ENCODE measurements at places on chromosomes 5 and 9.
A peak's percentile ranks its signal among the peaks of the same experiment; 100 is the strongest.

DNA sequence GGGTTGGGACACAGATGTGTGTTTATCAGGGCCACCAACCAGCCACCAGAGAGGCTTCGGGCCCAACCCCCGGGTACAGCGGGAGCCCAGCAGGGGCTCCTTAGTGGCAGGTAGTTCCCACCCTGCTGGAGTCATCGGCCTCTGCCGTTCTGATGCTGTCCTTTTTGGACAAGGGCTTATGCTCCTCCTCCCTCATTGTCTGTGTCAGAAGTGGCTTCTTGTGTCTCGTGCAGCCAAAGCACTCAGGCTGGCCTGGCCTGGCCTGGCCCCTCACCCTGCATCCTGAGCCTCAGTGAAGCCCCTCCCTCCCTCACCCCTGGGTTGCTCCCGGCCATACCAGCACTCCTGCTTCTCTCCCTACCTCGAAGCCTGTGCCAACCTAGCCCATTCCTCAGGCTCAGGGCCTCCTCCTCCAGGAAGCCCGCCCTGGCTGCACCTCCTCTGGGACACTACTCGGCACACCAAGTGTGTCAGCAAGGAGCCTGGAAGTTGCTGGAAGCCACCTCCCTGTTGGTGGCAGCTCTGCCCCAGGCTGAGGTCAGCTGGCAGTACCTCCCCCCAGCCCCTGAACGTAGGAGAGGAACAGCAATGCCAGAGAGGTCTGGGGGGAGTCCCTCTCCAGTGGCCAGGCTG is 4.1 kb upstream of the UBAC1 start:
- no peak for DNase-seq

- DNase-seq: no peak
These were observed 61.8 kb downstream of the CTSL start for GRCh38 chr9:87787735-87788134.

GRCh38 chr9:96423322-96423984 is 5.3 kb upstream of the ZNF367 start:
- no peak for DNase-seq

- DNase-seq: no peak
These were observed 64.1 kb downstream of the ZFAND5 start for GRCh38 chr9:72300873-72301272.

- no peak for DNase-seq
These were observed 15.0 kb downstream of the SLC12A7 start for GRCh38 chr5:1096838-1097237.

DNA sequence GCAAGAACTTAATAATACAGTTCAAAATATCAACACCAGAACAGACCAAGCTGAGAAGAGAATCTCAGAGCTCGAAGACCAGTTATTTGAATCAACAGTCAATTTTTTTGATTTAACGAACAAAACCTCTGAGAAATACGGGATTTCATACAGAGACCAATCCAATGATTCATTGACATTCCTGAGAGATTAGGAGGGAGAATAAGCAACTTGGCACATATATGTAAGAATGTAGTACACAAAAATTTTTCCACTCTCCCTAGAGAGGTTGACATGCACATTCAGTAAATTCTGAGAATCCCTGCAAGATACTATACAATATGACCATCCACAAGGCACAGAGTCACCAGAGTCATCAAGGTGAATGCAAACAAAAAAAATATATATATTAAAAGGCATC is 1577.3 kb upstream of the C9orf72 start:
- no peak for DNase-seq

DNA sequence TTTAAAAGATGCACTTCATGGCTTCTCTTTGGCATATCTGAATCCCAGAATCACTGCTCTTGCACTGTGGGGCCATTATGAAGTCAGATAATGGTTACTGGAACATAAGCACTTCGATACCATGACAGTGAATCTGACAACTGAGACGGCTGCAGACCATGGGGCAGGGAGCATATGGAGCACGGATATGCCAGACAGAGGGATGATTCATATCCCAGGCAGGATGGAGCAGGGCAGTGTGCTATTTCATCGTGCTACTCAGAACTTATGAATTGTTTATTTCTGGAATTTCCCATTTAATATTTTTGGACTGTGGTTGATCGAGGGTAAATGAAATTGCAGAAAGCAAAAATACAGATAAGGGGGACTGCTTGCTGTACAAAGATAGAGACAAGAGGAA is 145.0 kb downstream of the EGFLAM start:
- DNase-seq: no peak

DNA sequence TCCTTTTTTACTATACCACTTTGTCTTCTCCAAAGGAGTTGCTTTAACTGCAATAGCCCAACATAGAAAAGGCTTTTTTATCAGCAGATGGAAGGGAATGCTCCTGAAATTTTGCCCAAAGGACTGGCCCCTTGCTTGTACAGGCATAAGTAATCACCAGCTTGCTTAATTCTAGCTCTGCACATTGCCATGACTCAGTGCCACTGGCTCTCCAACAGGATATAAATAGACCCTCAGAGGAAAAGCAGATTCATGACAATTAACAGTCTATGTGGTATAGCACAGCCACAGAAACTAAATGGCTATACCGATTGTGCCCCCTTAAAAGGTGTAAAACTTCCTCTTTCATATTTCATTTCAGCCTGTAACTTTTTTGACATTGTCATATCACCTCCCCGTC is 227.0 kb downstream of the ZNF608 start:
- no peak for DNase-seq

GRCh38 chr5:14263113-14263512 is 120.0 kb downstream of the TRIO start:
- no peak for DNase-seq

GRCh38 chr9:69351227-69351626 is 26.2 kb downstream of the ENTREP1 start:
- DNase-seq: no peak

DNA sequence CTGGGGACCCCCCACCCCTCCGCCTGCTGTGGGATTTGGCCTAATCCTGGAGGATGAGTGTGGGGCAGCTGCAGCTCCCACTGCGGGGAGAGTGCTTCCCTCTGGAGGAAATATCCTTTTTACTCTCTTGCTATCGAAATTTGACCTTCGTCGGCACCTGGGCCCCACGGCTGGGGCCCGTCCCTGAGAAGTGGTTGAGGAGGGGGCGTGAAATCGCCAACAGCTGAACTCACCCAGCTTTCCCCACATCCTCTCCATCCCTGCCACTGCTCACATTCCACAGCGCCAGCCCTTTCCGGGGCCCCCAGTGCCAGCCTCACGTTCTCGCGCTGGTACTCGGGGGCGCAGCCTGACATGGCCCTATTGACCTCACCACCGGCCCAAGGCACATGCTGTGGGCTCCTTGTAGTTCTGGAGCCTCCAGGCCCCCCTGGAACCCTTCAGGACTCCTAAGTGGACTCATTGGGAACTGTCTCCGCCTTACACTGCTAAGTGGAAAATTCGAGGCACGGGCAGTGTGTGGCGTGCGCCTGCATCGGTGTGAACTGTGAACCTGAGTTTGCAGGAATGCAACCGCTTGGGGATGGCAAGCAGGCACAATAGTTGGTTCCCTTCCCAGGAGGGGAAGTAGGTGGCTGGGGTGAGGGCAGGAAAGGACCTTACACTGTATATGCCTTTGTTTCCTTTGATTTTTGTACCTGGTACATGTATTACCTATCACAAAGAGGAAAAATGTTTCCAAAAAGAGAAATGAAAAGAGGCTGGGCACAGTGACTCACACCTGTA is 19.2 kb downstream of the FGFR4 start:
- no peak for DNase-seq

DNA sequence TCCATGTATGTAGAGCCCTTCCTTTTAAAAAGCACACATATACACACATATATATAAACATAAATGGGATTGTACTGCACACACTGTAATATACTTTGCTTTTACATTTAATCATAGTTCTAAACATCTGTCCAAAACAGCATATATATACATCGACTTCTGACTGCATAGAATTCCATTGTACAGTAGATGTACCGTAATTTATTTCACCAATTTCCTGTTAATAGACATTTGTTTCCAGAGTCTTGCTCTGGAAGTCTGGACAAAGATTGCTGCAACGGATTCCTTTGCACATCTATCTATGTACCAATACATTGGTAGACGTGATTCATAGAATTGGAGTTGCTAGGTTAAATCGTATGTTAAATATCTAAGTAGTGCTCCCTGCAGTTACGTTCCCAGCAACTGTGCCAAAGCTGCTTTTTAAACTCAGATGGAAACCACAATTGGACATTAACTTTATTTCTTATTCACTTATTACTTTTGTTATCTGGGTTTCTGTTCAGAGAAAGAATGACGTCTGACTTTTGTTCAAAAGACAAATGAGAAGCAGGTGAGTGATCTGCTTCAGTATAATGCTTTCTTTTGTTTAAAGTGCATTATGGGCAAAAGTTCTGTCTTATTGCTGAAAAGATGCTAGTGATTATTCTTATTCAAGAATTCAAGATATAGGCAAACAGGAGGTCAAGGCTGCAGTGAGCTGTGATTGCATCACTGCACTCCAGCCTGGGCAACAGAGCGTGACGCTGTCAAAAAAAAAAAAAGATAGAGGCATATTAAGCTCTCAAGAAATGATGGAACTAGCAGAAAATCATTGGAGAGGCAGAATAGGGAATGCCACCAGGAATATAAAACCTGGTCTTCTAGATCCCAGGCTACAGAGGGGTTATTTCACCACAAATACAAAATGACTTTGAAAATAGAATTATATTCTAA is 138.2 kb downstream of the FGF1 start:
- no peak for DNase-seq

- peak; percentile 28 for DNase-seq
These were observed 37.4 kb downstream of the ARHGEF37 start for GRCh38 chr5:149618581-149619248.

DNA sequence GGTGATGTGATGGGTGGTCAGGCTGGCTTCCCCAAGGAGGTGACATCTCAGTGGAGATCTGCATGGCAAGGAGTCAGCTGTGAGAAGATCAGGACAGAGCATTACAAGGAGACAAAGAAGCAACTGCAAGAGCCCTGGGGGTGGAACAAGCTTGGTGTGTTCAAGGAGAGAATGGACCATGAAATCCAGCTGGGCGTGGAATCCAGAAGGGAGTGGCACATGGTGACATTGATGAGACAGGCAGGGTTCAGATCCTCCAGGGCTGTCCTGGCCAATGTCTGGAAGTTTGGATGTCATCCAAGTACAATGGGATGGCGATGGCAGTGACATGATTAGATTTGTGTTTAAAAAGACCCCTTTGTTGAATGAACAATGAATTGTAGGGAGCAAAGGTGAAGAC is 175.6 kb downstream of the MACROH2A1 start:
- no peak for DNase-seq

DNA sequence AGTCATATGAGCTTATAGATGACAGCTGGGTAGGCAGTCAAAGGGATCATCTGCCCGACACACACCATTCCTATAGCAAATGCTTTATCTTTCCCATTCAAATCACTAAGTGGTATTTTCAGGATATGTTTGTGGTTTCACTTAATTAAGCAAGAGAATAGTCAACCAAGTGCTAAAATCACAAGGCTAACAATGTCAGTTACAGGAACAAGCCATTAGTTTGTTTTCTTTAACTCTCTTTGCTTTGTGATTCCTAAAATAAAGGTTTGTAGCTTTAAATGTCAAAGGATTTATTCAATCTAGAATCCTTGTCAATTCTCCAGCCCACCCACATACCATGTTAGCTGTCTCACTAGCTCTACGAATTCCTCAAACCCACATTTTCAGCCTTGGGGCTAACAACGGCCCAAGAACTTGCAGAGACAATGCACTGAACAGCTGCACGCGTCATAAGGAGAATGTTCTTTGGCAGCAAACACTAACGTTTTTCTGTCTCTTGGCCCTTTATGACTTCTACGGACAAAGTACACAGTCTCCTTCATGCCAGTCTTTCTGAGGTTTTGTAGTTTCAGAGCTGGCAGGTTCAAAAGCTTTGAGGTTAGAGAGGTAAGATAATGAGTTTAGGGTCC is 56.6 kb downstream of the ELAVL2 start:
- no peak for DNase-seq

DNA sequence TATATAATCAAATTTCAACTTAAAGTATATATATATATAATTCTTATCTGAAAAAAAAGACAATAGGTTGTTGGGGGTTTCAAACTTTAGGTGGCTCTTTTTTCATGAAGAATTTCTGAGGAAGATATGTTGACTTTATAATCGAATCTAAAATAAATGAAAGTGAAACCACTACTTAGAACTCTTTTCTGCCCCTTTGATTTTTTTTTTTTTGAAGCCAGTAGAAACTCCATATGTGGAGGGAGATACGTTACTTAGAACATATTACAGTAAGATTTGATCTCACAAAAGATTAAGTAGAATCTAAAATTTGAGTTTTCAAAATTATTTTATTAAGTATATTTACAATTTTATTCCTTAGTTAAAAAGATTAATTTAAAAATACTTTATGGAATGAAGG is 96.9 kb downstream of the ATG10 start:
- no peak for DNase-seq

DNA sequence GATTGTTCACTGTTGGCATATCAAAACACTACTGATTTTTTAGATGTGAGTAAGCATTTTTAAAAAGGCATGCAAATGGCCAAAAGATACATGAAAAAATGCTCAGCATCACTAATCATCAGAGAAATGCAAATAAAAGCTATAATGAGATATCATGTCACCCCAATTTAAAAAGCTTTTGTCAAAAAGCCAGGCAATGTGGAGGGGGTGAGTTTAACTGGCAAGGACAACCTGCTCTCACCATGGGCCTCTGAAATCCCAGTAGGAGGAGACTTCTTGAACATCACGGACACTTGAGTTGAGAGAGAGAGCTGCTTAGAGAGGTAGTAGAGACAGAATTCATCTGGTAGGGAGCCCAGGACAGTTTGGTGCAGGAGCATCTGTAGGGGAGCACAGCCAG is 347.1 kb upstream of the MPDZ start:
- DNase-seq: no peak

GRCh38 chr5:142663246-142663645 is 22.6 kb downstream of the FGF1 start:
- no peak for DNase-seq

DNA sequence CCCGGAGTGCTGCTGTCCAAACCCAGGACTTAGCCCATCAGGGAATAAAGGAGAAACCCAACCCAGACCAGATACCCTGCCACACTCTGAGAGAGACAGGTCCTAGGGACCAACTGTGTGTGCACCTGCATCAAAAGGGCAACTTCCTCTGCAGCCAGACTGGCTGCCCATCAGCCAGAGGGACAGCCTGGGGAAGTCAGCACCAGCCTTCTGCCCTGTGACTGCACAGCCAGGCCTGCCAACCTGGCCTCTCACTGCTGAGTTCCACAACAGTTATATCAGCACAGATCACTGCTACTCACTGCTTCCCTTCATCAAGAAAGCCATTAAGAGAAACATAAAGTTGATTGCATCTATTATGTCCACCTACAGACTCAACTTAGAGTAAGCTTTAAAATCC is 18.0 kb downstream of the GABBR2 start:
- no peak for DNase-seq

GRCh38 chr5:78726003-78726402 is 77.4 kb upstream of the LHFPL2 start:
- no peak for DNase-seq

Data from NCI-H345 (cell line).